ENCODE measurements at places on chromosomes 2 and 18.

- no peak for DNase-seq
These were observed 912.2 kb upstream of the PIK3C3 start for GRCh38 chr18:41042866-41043265.

DNA sequence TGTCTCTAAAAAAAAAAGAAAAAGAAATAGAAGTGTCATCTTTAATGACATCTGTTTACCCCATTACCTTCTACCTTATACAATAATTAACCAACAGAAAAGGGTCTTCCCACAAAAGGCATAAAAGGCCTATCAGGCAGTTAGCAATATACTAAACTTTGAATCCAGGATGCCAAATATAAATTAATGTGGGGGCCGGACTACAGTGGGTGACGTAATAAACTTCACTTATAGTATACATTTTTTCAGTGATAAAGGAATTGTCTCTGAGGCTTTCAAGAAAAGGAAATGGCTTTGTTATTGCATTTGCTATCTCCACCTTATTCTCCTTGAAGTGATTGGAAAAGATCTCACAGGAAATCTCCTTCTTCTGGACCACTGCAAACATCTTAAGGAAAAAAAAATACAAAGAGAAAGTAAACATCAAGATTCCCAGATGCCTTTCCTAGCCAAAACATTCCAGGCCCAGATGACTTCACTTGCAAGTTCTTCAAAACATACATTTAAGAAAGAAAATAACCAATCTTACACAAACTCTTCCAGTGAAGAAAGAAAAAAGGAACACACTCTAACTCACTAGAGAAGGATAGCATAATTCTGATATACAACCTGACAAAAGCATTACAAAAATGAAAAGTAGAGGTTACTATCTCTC, 126.2 kb upstream of the CAB39 start:
- no peak for DNase-seq

DNA sequence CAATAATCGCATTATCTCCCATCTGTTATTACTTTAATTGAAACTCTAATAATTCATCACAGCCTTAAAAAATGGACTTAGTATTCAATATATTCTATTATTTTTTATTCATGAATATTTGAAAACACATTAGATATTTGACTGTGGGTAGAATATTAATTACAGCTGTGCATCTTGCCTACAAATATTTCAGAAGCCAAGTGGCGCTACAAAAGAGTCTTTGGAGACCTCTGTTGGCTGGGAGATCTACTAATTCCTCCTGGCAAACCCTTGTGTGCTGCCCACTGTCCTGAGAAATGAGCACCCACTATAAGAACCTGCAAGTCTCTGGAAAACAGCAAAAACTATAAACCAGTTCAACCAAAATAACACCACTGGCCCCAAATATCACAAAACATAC, 54.5 kb downstream of the PRELID3A start:
- DNase-seq, result no peak

DNA sequence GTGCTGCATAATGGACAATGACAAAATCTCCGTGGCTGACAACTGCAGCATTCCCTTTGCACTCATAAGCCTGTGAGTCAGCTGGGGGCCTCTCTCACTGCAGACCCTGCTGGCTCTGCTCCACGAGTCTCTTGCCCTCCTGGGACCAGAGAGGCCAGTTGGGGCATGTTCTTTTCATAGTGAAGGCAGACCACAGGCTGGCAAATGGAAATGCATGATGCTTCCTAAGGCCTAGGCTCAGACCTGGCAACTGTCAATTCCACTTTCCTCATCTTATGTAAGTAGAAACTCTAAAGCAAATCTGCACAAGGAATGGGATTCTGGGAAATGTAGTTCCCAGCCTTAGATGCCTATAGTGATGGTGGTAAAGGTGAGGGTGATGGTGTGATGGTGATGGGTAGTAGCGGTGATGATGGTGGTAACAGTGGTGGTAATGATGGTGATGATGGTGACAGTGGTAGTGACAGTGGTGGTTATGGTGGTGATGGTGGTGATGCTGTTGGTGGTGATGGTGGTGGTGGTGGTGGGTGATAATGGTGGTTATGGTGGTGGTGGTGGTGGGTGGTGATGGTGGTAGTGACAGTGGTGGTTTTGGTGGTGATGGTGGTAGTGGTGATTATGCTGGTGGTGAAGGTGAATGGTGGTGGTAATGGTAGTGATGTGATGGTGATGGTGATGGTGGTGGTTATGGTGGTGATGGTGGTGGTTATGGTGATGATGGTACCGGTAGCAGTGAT, 185.8 kb upstream of the ARL4C start:
- no peak for DNase-seq

All from PC-9 (cell line).